Aortic smooth muscle cell (primary cell): ENCODE measurements at places on chromosomes 1 and 21. TPM values are rescaled to one million over a fixed set of nuclear protein-coding genes. Genes with fewer than 3 reads are reported as not detected.

ST6GALNAC3 gene
- total RNA-seq, result 0.44 and 0.92 TPM in 2 replicates

PRSS38 gene
- total RNA-seq, result not detected in 2 replicates

NEK2 gene
- total RNA-seq, result 14.4 and 22.7 TPM in 2 replicates

PPIAL4G gene
- total RNA-seq, result 0.06 TPM in 1 of 2 replicates, not detected in the other

TTC13 gene
- 14.2 and 16.9 TPM in 2 replicates for total RNA-seq

SLC45A3 gene
- total RNA-seq, result 2.0 and 2.6 TPM in 2 replicates

CFAP141 gene
- total RNA-seq, result not detected in 2 replicates

NBPF11 gene
- total RNA-seq, result 4.4 and 5.9 TPM in 2 replicates

CD2 gene
- not detected in 2 replicates for total RNA-seq

EFCAB14 gene
- total RNA-seq, result 30.3 and 42.4 TPM in 2 replicates

KDF1 gene
- not detected in 2 replicates for total RNA-seq

GUCA2B gene
- total RNA-seq, result not detected in 2 replicates

RNU1-1 gene
- 565 and 1,390 TPM in 2 replicates for total RNA-seq

RNASEL gene
- total RNA-seq, result 12.9 and 13.2 TPM in 2 replicates

OR2G6 gene
- total RNA-seq, result not detected in 2 replicates

UBXN10 gene
- total RNA-seq, result not detected in 2 replicates
